Stimulated activated CD4-positive, alpha-beta T cell treated with anti-CD3 and anti-CD28 coated beads, Interleukin-1b, Interleukin-23, amount 100 ng/mL, for 1 hour (primary cell): ENCODE measurements at places on chromosomes 7 and 10.
A peak's percentile ranks its signal among the peaks of the same experiment; 100 is the strongest.

DNA sequence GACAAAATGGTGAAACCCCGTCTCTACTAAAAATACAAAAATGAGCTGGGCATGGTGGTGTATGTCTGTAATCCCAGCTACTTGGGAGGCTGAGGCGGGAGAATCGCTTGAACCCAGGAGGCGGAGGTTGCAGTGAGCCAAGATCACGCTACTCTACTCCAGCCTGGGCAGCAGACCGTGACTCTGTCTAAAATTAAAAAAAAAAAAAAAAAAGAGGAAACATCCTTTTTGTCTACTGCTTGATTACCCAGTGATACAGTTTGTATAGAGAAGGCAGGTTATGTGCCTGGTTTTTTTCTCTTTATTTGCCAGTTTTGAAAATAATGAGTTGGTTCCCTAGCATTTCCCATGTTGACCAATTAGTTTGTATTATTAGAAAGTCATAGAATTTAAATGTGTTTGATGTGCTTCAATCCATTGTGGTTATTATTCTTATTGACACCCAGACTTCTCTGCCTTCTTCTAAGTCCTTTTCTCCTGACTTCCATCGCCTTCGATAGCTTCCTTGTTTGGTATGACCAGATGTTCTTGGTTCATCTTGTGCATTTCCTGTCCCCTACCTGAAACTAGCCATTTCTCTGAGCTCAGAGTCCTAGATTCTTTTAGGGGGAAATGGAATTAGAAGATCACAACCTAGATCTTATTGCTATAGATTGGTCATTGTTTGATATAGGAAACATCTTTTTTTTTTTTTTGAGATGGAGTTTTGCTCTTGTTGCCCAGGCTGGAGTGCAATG lies 43.2 kb downstream of the VKORC1L1 start:
- no peak for DNase-seq

- no peak for DNase-seq
Measured at GRCh38 chr10:11205030-11205772, 187.5 kb downstream of the CELF2 start.

- no peak for DNase-seq
Measured at GRCh38 chr7:112882022-112882421, 91.8 kb upstream of the TMEM168 start.

DNA sequence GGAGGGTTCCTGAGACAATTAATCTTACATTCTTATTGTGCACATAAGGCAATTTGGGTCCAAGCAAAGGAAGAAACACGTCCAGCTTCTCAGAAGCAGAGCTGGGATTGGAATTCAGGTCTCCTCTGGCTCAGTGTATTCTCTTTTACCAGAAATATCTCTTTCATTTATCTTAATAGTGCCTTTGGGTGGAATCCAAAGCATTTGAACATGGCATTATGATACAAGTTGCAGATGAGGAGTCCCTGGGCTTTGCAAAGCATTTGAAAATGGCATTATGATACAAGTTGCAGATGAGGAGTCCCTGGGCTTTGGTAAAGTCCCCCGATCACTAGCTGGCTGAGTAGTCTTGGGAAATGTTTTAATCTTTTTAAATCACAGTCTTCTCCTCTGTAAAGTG lies 30.0 kb upstream of the PTN start:
- no peak for DNase-seq

- no peak for DNase-seq
Measured at GRCh38 chr10:51656503-51656902, 42.9 kb downstream of the CSTF2T start.

- no peak for DNase-seq
Measured at GRCh38 chr7:33854801-33855350, 50.5 kb upstream of the BMPER start.

DNA sequence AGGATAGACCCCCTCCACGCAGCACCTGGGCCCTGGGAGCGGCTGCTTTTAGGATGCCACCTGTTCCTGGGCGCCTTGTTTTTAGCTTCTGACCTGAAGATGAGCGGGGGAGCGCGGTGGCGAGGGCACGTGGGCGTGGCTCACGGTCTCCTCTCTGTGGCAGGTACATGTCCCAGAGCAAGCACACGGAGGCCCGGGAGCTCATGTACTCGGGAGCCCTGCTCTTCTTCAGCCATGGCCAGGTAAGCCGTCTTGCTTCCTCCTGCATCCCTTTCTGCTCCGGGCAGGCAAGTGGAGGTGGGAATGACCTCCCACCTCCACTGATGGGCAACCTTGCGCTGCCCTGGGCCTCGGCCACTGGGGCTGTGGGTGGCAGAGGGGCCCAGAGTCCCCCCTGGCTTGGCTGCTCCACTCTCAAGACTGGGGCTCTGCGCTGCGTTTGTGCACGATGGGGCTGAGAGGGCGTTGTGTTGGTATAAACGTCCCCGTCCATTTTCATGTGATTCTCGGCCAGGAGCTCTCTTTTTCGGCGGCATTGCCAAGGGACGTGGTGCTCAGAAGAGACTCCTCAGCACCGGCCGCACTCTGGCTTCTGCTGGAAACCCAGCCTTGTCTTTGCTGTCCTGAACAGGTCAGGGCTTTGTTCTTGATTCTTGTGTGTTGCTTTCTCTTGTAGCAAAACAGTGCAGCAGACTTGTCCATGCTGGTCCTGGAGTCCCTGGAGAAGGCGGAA lies 9.7 kb downstream of the GET4 start:
- no peak for DNase-seq

- no peak for DNase-seq
Measured at GRCh38 chr7:30270921-30271320, 13.5 kb upstream of the ZNRF2 start.

DNA sequence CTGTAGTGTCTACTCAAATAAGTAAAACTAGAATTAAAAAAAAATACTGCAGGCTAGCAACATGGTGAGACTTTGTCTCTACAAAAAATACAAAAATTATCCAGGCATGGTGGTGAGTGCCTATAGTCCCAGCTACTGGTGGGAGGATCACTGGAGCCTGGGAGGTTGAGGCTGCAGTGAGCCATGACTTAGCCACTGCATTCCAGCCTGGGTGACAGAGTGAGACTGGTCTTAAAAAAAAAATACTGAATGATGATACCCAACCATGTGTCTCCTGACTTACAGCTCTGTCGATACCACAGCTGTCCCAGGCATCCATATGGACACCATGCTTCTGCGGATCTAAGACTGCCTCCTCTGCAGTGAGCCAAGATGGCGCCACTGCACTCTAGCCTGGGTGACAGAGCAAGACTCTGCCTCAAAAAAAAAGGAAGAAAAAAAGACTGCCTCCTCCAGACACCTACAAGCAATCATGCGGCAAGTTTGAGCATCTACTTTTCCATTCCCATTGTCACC lies 7.9 kb upstream of the FRAT1 start:
- DNase-seq: no peak

DNA sequence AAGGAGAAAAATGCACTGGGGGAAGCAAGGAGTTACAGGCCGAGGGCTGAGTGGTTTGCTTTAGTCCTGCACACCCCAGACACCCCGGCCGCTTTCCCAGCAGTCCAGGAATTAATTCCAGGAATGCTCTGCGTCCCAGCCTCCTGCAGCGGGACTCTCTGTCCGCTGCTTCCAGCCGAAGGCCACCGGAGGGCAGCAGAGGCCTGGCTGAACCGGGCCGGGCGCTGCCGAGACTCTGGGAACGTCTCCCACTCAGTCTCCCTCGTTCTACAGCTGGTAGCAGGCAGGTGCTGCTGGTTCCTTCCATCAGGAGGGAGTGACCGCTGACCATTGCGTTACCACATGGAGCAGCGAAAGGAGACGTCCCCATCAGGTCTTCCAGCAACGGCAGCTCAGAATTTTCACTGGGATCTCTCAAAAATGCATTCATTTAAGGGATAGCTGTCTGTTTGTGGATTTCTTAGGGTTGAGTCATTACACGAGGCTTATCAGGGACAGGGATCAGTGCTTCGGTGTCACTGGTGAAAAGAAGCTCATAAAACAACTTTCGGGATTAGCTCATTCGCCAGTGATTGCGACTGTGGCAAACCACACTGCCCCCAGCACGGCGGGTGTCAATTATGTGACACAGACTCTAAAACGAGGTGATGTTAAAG lies 24.9 kb upstream of the PITRM1 start:
- DNase-seq: peak; percentile 24

- DNase-seq: no peak
Measured at GRCh38 chr10:92868557-92868956, 20.2 kb downstream of the EXOC6 start.

GRCh38 chr10:86461963-86462804 lies 59.4 kb downstream of the WAPL start:
- DNase-seq: no peak

DNA sequence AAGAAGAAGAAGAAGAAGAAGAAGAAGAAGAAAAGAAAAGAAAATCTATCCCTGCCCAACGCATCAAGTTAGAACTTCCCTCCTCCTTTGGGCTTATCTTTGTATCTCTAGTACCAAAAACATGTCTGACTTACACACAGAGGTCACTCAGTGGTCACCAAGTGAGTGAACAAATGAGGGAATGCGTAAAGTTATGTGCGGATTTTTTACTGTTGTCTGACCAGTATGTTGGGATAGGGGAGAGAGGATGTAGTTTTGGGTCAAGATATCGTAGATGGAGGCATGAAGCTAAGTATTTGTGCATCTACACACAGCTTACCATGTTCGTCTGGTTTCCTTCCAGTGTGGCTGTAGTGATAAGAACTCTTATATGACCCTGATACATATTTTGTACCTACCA lies 99.9 kb downstream of the ITIH5 start:
- DNase-seq: no peak

DNA sequence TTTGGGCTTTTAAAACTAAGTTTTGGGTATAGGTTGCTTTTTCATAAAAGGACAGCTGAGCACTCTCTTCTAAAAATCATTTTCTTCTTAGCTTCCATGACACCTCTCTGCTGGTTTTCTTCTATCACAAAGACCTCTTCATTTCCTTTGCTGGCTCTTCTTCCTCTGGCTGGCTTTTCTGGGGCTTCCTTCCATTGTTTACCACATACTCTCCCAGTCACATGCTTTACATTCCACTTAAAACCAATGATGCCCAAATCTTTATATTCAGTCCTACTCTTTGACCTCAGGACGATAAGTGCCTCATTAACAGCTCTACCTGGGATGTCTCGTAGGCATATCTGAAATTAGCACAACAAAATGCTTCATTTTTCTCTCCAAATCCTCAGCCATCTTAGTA lies 26.8 kb downstream of the FAM133B start:
- no peak for DNase-seq
